ENCODE measurements at places on chromosomes 1 and 21.

DNA sequence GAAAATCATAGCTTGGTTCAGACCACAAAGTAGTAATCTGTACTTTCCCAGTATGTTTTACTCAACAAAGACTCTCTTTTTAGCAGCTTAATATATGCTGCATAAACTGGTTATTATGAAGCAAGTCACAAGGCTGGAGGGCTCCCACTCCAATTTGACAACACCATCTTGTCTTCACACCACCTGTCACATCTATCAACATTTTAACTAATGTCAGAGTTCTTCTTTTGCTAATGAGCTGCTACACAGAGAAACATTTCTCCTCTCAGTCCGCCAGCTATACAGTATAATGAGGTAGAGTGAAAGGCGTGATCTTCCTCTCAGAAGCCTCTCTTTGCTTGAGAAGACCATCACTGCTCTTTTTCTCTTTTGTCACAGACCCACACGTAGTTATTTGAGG lies 230.1 kb downstream of the BARHL2 start:
- DNase-seq = no peak

DNA sequence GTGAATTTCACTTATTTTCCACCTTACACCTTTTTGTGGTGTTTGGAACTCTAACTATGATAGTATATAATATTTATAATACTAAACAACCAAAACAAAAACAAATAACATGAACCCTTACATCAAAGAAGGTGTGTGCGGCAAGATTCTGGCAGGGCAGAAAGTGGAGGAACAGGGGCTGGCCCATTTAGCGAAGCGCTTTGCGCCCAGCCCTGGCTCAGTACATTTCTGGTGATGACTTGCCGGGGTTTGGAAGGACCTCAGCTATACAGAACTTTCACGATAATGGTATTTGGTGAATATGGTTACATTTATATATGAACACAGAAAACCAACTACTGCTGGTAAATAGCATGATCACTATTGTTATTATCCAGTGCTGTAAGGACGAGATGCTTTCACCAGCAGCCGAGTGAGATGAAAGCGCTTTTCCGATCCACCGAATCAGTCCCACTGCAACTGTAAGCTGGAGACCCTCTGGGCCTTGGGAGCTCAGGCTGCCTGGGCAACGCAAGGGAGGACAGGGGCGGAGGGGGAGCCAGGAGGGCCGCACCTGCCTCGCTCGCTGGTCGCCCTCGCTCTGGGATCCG lies 63.9 kb downstream of the CD247 start:
- DNase-seq = no peak

DNA sequence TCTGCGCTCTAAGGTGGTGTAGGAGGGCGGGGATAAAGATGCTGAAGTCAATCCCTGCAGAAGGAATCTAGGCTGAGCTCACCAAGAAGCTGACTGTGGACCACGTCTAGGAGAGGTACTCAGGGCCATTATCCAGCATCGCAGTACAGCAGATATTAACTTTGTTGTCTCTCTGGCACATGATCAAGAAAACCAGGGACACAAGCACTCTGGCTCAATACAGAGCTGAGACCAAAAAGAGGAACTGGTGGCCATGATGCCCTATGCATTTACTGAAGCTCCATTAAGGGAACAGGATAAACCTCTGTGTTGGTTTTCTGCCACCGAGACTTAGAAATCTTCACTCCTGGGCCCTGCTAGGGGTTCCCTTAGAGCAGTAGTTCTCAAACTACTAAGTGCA lies 38.0 kb upstream of the ANGPTL7 start:
- DNase-seq = no peak

DNA sequence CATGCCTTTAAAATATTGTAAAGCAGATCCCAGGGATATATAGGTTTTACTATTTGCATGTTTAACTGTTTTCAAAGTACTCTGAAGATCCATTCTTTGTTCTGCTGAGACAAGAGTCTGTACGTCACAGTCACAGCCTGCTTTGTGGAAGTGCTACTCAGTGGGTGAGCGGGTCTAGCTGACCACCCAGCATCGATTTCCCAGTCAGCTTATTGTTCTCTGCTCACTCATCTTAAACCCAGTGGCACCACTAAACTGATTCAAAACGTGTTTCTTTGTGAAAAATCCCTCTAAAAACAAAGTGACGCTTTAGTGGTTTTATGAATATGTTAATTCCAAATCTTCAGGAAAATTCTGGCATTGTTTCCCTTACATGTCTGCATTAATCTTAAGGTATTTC lies 12.4 kb downstream of the PLPP3 start:
- DNase-seq = no peak

GRCh38 chr1:22772014-22772413 lies 61.4 kb downstream of the EPHB2 start:
- DNase-seq = no peak

DNA sequence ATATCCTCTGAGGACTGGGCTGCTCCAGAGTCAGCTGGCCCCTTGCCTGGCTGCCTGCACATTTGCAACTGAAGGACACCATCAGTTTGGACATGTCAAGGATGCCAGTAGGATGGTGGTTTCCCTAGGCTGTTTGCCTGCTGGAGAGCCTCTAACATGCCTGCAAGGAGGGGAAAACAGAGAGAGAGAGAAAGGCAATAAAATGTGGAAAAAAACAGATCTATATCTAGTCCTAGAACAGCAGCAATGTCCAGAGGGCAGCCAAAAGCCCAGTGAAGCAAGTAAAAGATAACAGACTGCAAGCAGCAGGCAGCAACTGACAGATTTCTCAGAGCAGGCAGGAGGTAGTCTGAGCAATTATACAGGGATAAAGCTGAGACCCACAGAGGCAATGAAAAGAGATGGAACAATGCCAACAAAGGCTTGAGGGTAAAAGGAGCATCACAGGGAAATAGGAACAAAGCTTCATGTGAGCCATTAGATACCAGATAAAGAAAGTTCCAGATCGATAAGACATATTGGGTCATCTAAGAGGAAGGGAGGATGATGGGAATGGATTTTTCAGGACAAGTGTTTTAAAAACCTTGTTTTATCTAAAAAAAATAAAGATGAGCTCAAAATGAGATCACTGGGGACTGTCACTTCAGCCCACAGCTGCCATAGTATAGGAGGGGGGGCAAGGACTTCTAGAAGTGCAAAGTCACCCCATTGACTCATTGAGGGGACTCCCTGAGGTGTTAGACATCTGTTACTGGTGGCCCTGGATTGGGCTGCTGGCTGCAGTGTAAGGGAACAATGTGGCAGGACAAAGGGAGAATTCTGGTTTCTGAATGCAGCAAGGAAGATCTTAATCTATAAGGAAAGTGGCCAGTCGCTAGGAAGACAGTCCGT lies 38.6 kb upstream of the GADD45A start:
- no peak for DNase-seq

- DNase-seq = no peak
Measured at GRCh38 chr21:45588871-45589491, 46.7 kb upstream of the SLC19A1 start.

GRCh38 chr1:56060906-56061305 lies 518.5 kb downstream of the PLPP3 start:
- no peak for DNase-seq

DNA sequence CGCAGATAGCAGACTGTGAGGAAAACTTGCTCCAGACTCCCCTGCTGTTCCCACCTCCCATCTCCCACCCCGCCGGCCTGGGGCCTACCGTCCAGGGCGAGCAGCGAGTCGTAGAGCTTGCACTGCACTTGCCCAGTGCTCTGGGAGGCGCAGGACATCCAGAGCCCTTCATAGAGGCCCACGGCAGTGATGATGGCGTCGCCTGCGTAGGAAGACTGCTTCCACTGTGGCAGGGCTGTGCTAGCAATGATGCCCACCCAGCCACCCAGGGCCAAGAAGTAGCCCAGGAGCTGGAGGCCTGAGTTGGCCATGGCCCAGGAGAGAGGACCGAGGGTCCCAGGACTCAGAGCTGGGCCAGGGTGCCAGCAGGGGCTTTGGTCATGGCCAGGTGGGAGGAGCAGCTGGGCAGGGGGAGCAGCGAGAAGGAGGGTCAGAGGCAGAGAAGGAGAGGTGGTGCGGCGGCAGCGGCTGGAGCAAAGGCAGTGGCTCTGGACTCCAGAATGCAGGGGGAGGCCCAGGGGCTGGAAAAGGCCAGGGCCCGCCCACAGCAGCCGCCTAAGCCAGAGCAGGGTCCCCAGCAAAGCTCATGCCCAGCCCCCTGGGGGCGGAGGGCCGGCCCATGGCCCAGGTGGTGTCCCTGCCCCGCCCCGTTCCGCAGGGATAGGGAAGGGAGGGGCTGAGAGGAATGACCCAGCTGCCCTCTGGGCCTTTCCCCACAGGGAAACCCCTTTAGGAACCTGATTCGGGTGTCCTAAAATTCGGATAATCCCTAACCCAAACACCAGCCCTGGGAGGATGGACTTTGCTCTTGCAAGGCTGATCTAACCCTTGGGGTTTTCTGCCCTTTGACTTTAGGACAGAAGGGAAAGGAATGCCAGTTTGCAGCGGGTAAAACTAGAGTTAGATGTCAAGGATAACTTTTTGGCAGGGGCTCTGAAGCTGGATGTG lies at the start of gene CLDN19:
CLDN19 (minus strand) TSS at position 484 of the 948 bp plus-strand sequence; CDS start at position 311, 173 bp downstream.
- DNase-seq = no peak

- DNase-seq = no peak
Measured at GRCh38 chr1:109923946-109924275, 13.3 kb downstream of the CSF1 start.

- DNase-seq = no peak
Measured at GRCh38 chr1:171141688-171142415, 43.2 kb upstream of the FMO2 start.

GRCh38 chr1:202034683-202035462 lies 24.5 kb downstream of the ELF3 start:
- no peak for DNase-seq

DNA sequence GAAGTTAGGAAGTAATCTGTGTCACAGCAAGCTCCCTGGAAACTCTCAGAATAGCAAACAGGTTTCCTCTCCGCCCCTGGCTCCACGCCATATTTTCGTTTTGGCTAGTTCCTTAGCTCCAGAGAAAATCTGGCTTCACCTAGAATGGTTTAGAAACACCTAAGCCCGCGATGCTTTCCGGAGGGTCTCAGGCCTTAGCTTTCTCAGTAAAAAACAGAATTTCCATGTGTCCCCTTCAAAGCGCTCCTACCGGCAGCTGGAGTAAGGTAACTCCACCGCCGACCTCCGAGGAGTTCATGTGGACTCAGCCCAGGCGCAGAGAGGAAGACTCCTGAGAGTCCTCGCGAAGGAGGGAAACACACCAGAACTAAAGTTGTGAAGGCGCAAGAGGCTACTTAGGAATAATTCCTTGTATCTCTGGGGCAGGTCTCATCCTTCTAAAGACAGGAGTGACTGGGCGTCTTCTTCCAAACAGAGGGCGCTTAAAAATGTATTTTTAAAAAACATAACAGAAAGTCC lies 406 bp downstream of the KIAA0040 start:
- DNase-seq = peak; percentile 42

GRCh38 chr1:231827337-231828105 lies 200.9 kb downstream of the DISC1 start:
- DNase-seq = no peak

- no peak for DNase-seq
Measured at GRCh38 chr1:67270541-67270940, 37.1 kb upstream of the IL12RB2 start.

DNA sequence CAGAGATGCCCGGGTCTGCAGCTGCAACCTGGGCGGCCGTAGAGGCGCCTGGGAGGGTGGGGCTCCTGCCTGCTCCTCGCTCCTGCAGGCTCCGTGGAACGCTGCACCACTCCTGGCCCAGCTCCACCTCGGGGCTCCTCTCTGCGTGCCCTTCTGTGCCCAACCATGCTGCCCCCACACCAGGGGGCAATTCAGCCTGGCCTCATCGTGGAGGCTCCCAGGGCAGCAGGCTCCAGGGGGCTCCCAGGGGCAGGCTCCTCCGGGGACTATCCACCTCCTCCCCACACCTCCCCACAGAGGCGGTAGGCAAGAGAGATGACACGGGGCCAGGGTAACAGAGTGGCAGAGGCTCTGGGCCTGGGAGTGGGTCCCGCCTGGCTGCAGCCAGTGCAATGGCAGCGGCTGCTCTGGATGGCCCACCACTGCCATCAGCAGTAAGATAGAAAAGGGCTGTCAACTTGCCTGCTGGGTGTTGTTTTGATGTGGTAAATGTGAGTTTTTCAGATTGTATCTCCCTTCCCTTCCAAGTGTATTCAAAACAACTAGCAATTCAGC lies 22.4 kb upstream of the LRRC8C start:
- peak; percentile 30 for DNase-seq

GRCh38 chr1:56456435-56457101 lies 122.8 kb downstream of the PLPP3 start:
- no peak for DNase-seq
